ENCODE measurements at places on chromosomes 16 and 17.
A peak's percentile ranks its signal among the peaks of the same experiment; 100 is the strongest.

- peaks cover 3% of the 10 kb centered on the region for H3K36me3 ChIP-seq
- H3K4me1 ChIP-seq = no peaks in the 10 kb centered on the region
- peak; percentile 71 for DNase-seq
- H3K4me3 ChIP-seq = no peak overlapping the region
Measured at GRCh38 chr17:79087428-79088143, 13.0 kb downstream of the ENGASE start.

GRCh38 chr16:84881702-84882521 lies 62.1 kb downstream of the CRISPLD2 start:
- H3K4me1 ChIP-seq = no peaks in the 10 kb centered on the region
- DNase-seq = no peak
- H3K27ac ChIP-seq = no peak overlapping the region

DNA sequence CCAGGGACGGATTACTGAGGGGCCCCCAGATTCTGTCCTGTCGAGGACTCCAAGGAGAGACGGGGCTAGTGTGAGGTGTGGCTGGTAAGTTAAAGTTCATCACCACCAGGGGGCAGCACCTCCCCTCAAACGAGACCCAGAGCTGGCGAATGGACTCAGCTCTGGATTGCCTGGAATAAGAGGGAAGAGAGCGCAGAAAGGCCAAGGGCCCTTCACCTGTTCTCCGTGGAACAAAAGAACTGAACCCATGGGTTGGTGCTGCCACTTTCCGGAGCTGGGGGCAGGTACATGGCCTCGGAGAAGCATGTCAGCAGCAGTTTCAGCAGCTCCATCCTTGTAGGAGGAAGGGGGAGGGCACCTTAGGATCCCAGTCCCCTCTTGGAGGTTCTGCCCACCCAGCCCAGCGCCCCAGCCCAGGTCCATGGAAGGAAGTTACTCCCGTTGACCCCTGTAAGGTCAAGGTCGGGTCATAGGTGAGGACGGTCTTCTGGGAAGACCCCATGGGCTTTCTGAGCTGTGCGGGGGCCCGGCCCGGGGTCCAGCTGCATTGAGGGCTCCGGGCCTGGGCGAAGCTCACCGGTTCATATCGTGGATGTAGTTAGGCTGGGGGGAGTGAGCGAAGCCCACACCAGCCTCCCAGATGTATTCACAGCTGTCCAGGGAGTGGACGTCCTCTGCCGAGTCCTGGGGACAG lies 10.8 kb downstream of the HID1 start:
- peaks cover 6% of the 10 kb centered on the region for H3K36me3 ChIP-seq
- H3K27me3 ChIP-seq = no peaks in the 10 kb centered on the region
- no peak overlapping the region for H3K27ac ChIP-seq
- H3K4me1 ChIP-seq = no peaks in the 10 kb centered on the region

DNA sequence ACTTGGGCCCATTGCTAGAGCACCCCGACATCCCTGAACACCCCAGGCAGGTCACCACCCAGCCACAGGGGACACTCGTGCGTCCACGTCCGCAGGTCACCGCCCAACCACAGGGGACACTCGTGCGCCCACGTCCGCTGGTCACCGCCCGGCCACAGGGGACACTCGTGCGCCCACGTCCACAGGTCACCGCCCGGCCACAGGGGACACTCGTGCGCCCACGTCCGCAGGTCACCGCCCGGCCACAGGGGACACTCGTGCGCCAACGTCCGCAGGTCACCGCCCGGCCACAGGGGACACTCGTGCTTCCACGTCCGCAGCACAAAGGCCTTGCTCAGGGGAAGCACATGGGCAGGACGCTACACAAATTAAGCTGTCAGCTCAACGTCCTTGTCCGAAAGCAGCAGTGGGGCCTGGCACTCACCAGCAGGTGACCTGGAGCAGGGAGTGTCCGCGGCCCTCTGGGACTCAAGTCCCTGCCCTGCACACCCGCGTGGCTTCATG lies 17.7 kb downstream of the GALNS start:
- H3K27me3 ChIP-seq = no peaks in the 10 kb centered on the region
- H3K4me3 ChIP-seq = no peak overlapping the region
- DNase-seq = no peak
- no peaks in the 10 kb centered on the region for H3K4me1 ChIP-seq
- peaks cover 7% of the 10 kb centered on the region for H3K36me3 ChIP-seq
- no peak overlapping the region for H3K27ac ChIP-seq

DNA sequence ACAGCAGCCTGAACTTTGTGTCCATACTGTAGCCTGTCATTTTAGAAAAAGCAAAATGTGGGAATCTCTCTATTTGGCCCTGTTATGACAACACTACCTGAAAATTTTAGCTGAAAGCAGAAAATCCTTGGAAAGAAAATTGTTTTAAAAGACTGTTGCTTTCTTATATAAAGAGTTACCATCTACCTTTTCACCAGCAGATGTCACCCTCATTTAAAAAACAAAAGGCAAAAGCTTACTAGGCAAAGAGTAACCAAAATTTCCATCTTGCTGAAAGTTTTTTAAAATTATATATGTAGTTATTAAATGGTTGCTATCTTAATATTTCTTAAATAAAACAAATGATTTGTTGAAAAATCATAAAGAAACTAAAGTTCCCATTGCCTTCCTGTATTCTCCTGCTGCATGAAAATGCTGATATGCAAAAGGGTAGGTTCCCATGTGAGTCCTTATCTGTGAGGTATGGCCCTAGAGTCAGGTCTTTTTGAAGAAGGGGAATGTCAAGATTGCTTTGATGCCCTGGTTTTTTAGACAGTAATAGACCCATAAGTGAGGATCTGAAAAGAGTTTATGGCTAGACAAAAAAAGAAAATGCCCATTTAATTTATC lies 61.0 kb downstream of the TNRC6C start:
- DNase-seq = peak; percentile 79
- no peaks in the 10 kb centered on the region for H3K4me1 ChIP-seq
- no peak overlapping the region for H3K4me3 ChIP-seq
- no peak overlapping the region for H3K27ac ChIP-seq
- no peaks in the 10 kb centered on the region for H3K36me3 ChIP-seq

DNA sequence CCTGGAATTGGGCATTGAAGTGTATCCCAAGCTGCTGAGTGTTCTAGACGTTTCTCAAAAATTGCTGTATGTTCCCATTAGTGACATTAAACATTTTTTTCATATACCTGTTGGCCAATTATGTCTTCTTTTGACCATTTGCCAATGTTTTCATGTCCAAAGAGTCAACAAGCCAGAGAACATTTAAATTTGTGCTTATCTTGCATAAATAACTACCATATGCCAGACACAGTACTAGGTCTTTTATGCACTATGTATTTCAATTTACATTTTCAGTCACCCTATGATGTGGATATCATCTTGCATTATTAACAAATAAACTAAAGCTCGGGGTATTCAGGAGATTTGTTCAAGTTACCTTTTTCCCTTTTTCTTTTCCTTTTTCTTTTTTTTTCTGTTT lies 632.9 kb upstream of the C16orf82 start:
- no peaks in the 10 kb centered on the region for H3K4me1 ChIP-seq
- no peaks in the 10 kb centered on the region for H3K36me3 ChIP-seq
- no peaks in the 10 kb centered on the region for H3K27me3 ChIP-seq

- H3K36me3 ChIP-seq = no peaks in the 10 kb centered on the region
- no peaks in the 10 kb centered on the region for H3K27me3 ChIP-seq
- H3K4me1 ChIP-seq = no peaks in the 10 kb centered on the region
- no peak overlapping the region for H3K4me3 ChIP-seq
- no peak overlapping the region for H3K27ac ChIP-seq
Measured at GRCh38 chr17:58783380-58783779, 27.7 kb downstream of the PPM1E start.

DNA sequence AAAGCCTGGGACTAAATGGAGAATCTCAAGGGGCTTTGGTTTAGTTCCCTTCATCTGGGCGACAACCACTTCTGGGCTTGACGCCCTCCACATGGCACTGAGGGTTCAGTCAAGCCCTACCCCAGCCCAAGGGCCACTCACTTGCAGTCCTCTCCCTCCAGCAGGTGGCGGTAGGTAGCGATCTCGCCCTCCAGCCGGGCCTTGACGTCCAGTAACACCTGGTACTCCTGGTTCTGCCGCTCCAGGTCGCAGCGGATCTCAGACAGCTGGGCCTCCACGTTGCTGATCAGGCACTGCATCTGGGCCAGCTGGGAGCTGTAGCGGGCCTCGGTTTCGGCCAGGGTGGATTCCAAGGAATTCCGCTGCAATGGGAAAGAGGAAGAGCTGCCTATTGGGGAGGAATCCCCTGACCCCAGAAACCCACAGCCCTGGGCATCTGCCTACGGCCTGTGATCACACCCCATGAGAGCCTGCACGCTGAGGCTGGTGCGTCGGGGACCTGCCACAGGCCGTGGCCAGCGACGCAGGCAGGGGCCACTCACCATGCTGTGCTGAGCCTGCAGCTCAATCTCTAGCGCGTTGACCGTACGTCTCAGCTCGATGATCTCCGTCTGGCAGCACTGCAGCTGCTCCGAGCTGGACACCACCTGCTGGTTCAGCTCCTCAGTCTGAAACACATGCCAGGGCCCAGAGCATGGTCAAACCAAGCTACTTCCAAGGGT lies 2.7 kb downstream of the KRT36 start:
- no peaks in the 10 kb centered on the region for H3K27me3 ChIP-seq
- no peak overlapping the region for H3K4me3 ChIP-seq
- H3K36me3 ChIP-seq = no peaks in the 10 kb centered on the region
- DNase-seq = no peak

DNA sequence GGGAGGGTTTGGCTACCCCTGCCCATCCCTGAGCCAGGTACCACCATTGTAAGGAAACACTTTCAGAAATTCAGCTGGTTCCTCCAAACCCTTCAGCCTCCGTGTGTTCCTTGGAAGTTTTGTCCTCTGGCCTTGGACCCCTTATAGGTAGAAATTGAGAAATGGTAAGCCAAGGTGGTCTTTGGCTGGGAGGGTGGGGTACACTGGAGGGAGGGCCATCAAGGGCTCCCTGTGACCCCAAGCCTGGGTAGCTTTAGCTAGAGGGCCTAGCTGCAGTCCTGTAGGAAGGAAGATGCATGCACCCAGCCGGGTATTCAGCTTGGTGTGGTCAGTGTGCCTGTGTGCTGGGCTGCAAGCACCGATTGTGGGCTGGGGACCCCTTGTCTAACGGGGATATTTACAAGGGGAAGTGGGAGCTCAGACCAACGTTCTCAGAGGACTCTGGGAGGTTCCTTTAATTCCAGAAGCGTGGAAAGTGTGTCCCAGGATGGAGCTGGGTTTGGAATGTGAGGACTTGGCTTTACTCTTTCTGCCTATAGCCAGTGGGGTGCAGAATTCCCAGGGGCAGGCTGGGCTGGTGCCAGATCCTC lies 6.8 kb downstream of the NAT9 start:
- no peak for DNase-seq
- H3K36me3 ChIP-seq = peaks cover 6% of the 10 kb centered on the region
- H3K4me3 ChIP-seq = no peak overlapping the region

- H3K4me1 ChIP-seq = no peaks in the 10 kb centered on the region
- H3K27me3 ChIP-seq = no peaks in the 10 kb centered on the region
- no peak overlapping the region for H3K27ac ChIP-seq
- no peak overlapping the region for H3K4me3 ChIP-seq
- H3K36me3 ChIP-seq = peaks cover 8% of the 10 kb centered on the region
- peak; percentile 91 for DNase-seq
Measured at GRCh38 chr17:81277421-81277820, 17.7 kb downstream of the SLC38A10 start.

GRCh38 chr17:82292251-82293154 lies 19.0 kb upstream of the CSNK1D start:
- no peaks in the 10 kb centered on the region for H3K27me3 ChIP-seq
- DNase-seq = peak; percentile 98
- peak overlapping the region; percentile 72 for H3K4me3 ChIP-seq

DNA sequence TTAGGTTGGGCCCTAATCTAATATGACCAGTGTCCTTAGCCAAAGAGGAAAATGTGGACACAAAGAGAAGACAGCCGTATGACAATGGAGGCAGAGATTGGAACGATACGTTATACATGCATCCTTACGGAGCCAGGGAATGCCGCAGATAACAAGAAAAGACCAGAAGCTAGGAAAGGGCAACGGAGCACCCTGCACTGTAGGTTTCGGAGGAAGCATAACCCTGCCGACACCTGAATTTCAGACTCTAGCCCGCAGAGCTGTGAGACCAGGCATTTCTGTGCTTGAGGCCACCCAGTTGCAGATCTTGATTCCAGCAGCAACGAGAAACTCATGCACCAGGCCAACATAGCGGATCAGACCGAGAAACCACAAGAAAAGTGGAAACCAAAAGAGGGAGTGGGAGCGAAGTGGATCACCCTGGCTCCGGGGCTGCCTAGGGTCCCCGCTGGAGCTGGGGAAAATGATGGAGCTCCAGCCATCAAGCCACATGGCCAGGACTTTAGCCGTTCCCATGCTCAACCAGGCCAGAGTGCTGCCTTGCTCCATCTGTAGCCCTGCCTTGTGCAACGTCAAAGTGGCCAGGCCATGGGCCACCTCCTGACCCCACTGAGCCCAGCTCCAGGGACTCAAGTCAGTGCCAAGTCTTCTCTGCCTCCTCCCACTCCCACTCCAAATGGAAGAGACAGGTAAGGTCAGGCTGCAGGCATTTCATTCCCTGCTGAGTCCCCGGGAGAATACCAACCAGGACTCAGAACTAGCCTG lies 51.7 kb upstream of the RPL38 start:
- no peak overlapping the region for H3K4me3 ChIP-seq
- H3K4me1 ChIP-seq = no peaks in the 10 kb centered on the region
- H3K27ac ChIP-seq = no peak overlapping the region
- H3K36me3 ChIP-seq = no peaks in the 10 kb centered on the region

- no peaks in the 10 kb centered on the region for H3K4me1 ChIP-seq
- H3K36me3 ChIP-seq = peaks cover 7% of the 10 kb centered on the region
- no peak overlapping the region for H3K27ac ChIP-seq
- DNase-seq = no peak
Measured at GRCh38 chr17:40821536-40821935, 878 bp downstream of the KRT10 start.

DNA sequence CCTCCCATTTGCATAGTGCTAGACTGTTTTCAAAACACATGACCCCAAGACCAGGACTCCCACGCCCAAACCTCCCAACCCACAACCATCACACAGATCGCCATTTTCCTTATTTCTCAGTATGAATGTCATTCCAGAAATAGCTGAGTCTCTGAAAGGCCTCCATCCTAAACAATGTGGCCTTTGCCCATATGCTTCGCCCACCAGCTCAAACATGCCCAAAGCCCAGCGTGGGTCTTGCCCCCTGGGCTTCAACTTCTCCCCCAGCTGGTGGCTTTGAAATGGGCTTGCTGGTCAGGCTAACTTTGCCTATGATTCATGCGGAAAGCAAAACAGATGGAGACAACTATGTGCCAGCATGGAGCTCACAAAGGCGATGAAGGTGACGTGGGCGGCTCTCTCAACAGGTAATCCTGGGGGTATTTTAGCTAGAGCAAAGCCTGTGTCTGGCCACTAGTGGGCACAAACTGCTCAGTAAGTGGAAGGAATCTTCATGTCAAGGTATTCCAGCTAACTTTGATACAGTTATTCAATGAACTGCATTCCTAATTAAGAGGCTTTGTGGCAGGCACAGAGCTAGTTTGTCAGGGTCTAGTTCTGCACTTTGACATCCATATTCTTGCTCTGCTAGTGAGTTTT lies 17.1 kb downstream of the PMP22 start:
- H3K27ac ChIP-seq = no peak overlapping the region
- H3K36me3 ChIP-seq = peaks cover 23% of the 10 kb centered on the region
- H3K4me3 ChIP-seq = no peak overlapping the region
- H3K4me1 ChIP-seq = no peaks in the 10 kb centered on the region

DNA sequence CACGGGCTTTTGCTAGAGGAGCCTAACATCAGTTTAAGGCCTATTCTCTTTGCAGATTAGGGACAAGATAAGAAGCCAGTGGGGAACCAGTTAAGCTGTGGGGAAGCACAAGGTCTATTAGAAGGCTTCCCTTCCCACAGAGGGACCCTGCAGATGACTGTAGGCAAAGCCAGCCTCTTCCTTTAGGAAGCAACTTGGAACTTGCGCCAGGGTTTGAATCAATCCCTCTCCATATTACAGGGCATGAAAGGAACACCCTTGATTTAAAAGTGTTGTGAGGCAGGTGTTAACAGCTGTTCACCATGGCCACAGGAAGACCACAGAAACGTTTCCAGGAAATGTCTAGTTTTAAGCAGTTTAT lies 77.3 kb downstream of the RPTOR start:
- no peaks in the 10 kb centered on the region for H3K36me3 ChIP-seq
- H3K27me3 ChIP-seq = no peaks in the 10 kb centered on the region
- H3K27ac ChIP-seq = no peak overlapping the region
